ENCODE measurements at places on chromosomes 4 and X.

GRCh38 chrX:46710425-46710824 lies 48.5 kb downstream of the SLC9A7 start:
- no peak for DNase-seq

- DNase-seq, result no peak
These were observed 66.7 kb upstream of the EOLA2 start for GRCh38 chrX:150005027-150005426.

DNA sequence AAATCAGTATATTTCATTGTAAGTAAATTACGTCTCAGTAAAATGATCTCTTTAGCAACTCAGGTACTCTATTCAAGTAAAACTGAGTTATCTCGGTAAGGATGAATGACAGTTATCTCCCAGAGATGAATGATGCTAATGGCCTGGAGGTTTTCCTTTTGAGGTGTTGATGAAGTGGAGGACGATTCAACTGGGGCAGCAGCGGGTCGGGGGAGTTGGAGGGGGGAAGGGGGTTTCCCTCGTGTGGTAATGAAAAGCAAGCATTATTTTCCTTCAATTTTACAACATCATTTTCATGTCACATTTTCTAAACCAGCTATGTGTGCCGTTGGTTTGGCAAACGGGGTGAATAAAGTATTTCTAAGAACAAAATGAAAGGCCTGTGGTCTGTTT lies 92.4 kb upstream of the ATXN3L start:
- DNase-seq, result no peak

DNA sequence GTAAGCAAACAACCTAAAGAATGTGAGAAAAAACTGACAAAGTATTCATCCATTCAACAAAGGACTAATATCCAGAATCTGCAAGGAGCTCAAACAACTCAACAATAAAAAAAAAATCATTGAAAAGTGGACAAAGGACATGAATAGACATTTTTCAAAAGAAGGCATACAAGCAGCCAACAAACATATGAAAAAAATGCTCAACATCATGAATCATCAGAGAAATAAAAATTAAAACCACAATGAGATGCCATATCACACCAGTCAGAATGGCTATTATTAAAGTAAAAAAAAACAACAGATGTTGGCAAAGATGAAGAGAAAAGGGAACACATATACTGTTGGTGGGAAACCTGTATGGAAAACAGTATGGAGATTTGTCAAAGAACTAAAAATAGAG lies 120.7 kb upstream of the ADGRL3 start:
- no peak for DNase-seq

GRCh38 chrX:2500091-2500802 lies 529 bp downstream of the DHRSX start:
- peak; percentile 2 for DNase-seq

GRCh38 chrX:44949125-44949524 lies 76.1 kb downstream of the KDM6A start:
- DNase-seq, result no peak

- DNase-seq, result no peak
These were observed 212.9 kb downstream of the LDB2 start for GRCh38 chr4:16685536-16685935.

GRCh38 chrX:71301195-71301924 lies at the start of gene ITGB1BP2:
TSS of gene ITGB1BP2 (plus strand) at chrX:71301750. CDS start at chrX:71301807, 57 bp downstream.
- DNase-seq, result no peak

- DNase-seq, result no peak
These were observed 602.7 kb upstream of the PCDH7 start for GRCh38 chr4:30117433-30117832.

- no peak for DNase-seq
These were observed 100.5 kb upstream of the TBC1D9 start for GRCh38 chr4:140856621-140857062.

GRCh38 chr4:10084651-10085358 lies 31.8 kb downstream of the WDR1 start:
- DNase-seq, result no peak

- DNase-seq, result no peak
These were observed 8.6 kb downstream of the SRPX start for GRCh38 chrX:38211891-38212635.

DNA sequence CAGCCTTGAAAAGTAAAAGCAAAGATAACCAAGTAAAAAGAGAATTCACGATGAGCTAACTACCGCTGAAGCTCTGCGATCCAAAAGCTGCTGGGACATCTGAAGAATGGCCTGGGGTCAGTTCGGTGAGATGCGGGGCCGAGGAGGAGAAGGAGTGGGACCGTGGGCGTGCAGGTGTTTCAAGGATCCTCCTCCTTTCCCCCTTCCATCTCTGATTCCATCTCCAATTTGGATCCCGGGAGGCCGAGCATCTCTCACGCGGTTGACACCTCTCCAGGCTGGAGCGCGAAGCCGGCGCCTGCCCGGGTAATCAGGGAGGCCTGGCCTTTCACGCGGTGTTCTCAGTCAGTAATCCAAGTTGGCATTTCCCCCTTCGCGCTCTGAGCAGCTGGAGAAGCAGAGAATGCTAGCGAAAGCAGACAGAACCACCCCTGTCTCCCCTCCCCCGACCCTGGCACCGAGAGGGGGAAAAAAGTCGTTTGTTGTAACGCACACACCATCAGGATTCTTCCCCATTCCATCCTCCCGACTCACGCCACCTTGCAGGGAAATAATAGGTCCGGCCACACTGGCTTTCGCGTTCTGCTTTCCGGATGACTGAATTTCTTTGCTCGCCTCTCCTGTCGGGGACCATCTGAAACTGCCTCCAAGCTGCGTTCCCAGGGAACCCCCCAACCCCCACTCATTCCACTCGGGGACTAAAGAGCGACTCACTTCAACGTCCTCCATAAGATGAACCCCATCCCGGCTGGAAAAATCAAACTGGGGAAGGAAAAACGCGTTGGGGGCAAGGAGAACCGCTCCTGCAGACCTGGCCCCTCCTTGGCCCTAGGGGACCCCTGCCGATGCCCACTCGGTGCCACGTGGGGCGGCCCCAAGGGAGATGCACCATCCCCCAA lies 6.5 kb downstream of the NEUROG2 start:
- no peak for DNase-seq

DNA sequence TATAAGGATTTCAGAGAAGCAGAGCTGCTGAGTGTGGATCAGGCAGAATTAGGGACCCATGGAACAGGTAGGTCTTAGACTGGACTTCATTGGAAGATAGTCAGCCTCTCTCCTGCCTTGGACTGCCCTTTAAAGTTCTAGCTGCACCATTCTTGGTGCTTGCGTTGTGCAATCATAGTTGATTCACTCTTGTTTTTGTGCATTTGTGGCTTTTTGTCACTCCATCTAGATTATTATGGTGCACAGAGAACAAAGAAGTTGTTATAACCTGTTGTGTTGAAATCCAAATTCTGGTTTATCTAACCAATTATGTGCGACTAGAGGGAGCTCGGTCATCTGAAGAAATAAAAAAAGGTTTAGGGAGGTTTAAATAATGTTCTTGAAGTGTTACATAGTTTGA lies 59.3 kb downstream of the JADE1 start:
- DNase-seq, result no peak

DNA sequence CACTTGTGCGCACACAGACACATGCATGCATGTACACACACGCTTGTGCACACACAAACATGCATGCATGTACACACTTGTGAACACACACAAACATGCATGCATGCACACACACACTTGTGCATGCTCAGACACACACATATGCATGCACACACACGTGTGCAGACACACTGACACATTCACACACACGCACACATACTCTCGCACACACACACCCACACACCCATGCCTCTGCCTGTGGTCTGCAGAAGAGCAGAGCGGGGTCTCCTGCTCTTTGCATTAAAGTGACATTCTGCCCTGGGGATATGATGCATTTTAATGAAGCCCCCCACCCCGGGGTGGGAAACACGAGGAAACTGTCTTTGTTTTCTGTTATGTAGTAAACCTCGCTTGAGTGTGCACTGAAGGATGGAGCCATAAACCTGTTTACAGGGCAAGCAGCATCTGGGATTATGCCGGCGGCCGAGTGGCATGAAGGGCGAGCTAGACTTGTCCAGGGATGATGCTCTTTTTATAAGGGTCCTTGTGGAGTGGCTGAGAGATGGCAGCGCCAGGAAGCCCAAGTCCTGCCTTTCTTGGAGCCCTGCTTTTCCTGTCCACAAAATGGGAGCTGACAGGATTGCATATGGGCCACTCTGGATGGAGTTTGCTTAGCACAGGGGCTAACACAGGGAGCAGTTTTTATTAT lies 17.8 kb downstream of the PSAPL1 start:
- DNase-seq, result no peak

- no peak for DNase-seq
These were observed 105.0 kb downstream of the TBL1X start for GRCh38 chrX:9569876-9570301.

- no peak for DNase-seq
These were observed 58.2 kb downstream of the NRK start for GRCh38 chrX:105880491-105880890.

DNA sequence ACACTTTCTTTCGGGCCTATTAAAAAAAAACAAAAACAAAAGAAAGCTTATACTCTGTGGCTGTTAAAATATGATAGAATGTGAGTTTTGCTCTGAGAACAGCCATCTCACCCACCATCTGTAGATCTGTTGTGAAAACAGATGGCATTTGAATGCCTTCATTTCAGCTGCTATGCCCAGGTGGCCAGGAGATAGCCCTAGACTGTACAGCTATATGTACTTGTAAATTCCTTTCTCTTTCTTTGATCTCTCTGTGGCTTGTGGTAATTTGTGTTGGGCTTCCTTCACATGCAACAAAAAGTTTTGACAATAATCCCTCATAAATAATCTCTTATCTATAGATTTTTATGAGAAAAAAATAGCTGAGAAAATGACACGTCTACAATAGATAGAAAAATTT lies 38.1 kb downstream of the PNPLA4 start:
- DNase-seq, result no peak
